ENCODE measurements at places on chromosomes 1 and 21. TPM values are rescaled to one million over a fixed set of nuclear protein-coding genes. Genes with fewer than 3 reads are reported as not detected.

- no peak for DNase-seq
Measured at GRCh38 chr1:108829498-108829916, 27.4 kb downstream of the AKNAD1 start.

TMEM63A gene
- total RNA-seq, result 40.3 TPM

- no peak for DNase-seq
Measured at GRCh38 chr1:110218137-110218536, 8.0 kb downstream of the KCNC4 start.

AMIGO1 gene
- 12.6 TPM for total RNA-seq

DNA sequence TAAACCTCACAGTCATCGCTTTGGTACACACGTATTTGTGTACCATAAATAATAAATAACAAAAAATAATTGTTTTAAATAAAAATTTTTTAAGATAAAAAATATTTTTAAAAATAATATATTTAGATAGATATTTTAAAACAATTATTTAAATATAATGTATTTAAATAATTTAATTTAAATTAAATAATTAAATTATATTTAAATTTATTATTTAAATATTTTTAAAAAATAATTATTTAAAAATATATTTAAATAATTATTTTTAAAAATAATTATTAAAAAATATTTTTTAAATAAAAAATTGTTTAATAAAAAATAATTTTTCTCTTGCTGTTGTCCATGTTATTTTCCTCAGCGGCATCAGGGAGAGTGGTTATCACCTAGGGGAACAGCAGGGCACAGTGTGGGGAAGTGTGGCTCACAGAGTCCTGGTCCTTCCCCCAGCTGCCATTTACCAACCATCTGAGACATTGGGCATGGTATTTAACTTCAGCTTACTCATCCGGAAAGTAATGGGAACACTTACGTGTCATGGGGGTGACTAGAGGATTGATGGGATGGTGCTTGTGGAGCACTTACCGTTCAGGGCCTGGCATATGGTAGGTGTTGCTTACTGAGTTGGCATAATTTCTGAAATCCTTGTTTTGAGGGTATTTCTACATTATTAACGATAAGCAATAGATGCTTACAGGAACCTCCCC, 92.9 kb upstream of the TSPAN2 start:
- no peak for DNase-seq

- peak; percentile 74 for DNase-seq
Measured at GRCh38 chr1:40848530-40849189, 13.5 kb downstream of the CITED4 start.

SPRR1B gene
- not detected for total RNA-seq

ERG gene
- 4.8 TPM for total RNA-seq

DNA sequence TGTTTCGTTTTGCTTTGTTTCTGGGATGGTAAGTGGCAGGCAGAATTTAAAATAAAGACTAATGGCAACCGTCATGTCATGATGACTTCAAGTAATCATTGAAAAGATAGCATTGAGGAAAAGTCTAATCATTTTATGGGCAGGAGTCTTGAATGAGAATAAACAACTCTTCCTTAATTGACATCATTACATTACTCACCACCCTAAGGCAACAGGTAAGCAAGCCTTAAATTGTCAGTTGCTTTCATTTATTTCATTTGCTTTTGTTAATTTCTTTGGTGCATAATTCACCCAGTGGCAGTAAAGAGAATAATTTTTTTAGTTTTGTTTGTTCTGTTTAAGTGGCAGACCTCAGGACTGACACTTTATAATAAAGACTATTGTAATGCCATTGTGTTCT, 669.0 kb downstream of the RWDD3 start:
- DNase-seq, result no peak

LRRC42 gene
- 38.2 TPM for total RNA-seq

FCGR2B gene
- 1.5 TPM for total RNA-seq

DNA sequence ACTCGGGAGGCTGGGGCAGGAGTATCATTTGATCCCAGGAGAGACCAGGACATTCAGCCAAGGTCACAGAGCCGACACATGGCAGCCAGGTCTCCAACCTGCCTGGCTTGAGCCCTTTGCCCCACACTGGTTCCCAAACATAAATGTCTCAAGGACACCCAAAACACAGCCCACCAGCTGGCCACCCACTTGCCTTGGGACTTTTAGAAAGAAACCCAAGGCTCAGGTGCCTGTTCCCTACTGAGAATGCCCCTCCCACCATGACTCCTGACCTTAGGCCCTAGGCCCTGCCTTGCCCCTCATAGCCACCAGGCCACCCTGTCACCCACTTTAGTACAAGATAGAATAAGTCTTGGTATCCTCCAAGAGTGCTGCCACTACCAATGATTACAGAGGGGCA, 41.9 kb upstream of the LRP8 start:
- DNase-seq, result no peak

DNA sequence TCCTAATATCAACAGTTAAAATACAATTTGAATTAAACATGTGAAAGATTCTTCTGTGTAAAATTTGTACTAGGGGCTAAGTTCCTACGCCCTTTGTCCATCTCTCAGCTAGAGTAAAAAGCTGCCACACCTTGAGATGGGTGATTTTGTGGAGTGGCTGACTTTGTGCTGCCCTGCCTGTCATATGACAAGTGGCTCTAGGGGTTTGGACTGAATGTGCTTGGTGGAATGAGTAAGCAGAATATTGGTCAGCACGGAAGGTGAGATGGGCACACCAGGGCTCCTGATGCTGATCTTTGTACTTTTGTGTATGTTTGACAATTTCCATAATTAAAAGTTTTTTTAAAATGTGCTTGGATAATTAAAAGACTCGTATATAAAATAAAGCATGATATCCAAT, 133.6 kb upstream of the SLC45A1 start:
- no peak for DNase-seq

GRHL3 gene
- 2.5 TPM for total RNA-seq

DNA sequence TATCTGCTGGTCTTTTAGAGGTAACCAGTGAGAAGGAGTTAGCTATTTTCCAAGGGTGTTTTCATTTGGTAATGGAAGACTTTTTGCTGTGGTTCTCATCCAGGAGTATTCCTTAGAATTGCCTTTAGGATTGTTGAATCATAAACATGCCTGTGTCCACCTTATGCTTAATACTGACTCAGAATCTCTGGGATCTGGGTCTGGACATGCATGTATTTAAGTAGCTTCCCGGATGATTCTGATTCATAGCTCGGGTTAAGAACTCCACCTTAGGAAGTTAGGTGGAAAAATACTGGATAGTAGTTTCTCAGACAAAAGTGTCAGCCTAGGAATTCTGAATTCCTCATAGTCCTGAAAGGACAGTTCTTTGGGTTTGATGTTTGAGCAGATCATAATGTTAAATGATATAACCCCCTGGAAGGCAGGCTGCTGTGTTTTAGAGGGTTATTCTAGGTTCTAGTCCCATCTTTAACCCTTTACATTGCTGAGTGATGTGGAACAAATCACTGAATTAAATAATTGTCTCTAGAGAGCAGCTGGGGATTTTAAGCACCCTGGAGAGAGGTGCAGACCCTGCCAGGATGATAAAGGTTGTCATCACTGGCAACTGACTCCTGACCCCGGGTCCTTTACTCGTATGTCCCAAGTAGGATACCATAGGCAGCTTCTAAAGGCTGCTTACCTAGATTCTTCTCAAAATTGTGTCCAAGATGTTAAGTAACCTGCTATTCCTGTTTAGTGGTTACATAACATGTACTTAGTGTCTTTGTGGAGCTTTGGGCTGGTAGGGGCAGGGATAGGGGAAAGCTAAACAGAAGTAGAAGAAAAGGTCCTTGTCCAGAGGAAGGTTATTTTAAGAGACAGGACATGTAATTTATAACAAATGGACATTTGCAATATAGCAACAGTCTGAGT, 14.5 kb upstream of the C4BPB start:
- DNase-seq, result no peak

DNA sequence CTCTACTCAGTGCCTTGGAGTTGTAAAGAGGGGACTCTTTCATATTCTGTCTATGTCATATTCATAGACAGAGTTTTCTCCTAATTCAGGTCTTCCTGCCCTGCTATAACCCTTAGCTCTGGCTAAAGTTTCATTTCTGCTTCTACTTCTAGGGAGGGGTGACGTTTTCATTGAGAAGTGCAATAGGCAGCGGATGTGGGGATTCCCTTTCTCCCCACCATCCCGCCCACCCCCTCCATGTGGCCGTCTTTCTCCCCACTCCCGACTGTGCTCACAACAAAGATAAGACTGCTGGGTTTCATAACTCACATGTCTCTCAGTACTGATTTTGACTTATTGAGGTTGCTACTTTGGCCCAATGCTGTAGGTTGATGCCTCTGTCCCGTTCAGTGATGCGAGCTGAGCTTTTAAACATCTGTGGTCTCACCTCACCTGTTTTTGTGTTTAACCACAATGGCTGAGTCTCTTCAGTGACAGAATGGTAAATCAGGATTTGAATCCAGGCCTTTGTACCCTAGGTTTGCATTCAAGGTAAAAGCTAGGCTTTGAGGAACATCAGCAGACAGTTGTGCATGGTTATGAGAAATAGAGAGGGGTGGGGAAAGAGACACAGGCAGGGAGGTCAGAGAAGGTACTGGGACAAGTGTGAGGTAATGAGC, 7.8 kb upstream of the KIF14 start:
- no peak for DNase-seq

LCE1A gene
- total RNA-seq, result not detected

GRCh38 chr1:39819091-39819812, 30.6 kb upstream of the BMP8B start:
- DNase-seq, result no peak

Data from spinal cord (tissue), 10 donors.